ENCODE measurements at places on chromosomes 16 and 17.
A peak's percentile ranks its signal among the peaks of the same experiment; 100 is the strongest.

GRCh38 chr17:8004899-8005298 lies 2.5 kb downstream of the GUCY2D start:
- no peak for DNase-seq

GRCh38 chr16:11857161-11857560 lies 5.8 kb upstream of the RSL1D1 start:
- DNase-seq = no peak

- DNase-seq = no peak
Measured at GRCh38 chr17:74785981-74786360, 9.8 kb upstream of the NAT9 start.

- no peak for DNase-seq
Measured at GRCh38 chr16:31701734-31702133, 171.9 kb upstream of the ZNF267 start.

- DNase-seq = no peak
Measured at GRCh38 chr17:68776451-68776850, 175.3 kb upstream of the FAM20A start.

- DNase-seq = no peak
Measured at GRCh38 chr17:74114881-74115470, 88.5 kb upstream of the RPL38 start.

DNA sequence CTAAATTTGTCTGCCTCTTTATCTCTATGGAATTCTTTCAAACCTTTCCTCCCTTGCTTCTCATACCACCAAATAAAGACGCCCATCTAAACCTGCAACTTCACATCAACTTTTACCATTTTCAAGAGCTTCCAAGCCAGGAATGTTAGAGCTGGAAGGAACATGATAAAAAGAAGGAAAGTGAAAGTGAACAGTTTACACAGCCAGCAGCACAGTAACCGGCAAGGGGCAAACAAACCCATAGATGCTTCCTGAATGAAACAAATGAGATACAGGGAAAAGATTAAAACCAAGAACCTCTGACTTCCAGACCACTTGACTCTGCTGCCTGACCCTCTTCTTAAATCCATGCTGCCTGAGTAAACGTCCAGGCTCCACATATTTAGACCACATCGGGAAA lies 231.1 kb upstream of the CA10 start:
- no peak for DNase-seq

DNA sequence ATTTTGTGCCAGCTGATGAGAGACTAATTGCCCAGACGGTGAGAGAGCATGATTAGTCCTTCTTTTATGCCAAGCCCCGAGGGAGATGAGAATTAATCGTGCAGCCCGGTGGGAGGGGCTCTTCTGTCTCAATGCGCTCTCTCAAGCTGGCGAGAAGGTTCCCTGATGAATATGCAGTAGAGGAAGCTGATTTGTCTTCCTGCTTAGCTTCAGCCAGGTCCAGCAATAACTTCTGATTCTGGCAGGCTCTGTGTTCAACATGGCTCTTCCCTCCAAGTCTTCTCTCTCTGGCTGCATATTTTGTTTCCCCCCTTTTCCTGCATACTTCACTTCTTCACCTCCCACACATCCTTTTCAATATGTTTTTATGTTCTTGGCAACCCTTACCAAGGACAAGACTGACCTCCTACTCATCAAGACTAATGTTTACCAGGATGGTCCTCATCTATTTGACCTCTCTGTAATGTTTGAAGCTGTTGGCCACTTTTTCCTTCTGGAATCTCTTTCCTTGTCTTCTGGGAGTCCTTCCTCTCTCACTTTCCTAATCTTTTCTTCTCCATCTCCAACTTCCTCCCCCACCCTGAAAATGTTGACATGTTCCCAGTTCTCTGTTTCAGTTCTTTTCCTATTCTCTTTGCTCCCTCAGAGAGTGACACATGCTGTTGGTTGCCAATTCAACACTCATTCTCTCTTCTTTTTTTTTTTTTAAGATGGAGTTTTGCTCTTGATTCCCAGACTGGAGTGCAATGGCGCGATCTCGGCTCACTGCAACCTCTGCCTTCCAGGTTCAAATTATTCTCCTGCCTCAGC lies 33.1 kb downstream of the ARL4D start:
- DNase-seq = no peak

DNA sequence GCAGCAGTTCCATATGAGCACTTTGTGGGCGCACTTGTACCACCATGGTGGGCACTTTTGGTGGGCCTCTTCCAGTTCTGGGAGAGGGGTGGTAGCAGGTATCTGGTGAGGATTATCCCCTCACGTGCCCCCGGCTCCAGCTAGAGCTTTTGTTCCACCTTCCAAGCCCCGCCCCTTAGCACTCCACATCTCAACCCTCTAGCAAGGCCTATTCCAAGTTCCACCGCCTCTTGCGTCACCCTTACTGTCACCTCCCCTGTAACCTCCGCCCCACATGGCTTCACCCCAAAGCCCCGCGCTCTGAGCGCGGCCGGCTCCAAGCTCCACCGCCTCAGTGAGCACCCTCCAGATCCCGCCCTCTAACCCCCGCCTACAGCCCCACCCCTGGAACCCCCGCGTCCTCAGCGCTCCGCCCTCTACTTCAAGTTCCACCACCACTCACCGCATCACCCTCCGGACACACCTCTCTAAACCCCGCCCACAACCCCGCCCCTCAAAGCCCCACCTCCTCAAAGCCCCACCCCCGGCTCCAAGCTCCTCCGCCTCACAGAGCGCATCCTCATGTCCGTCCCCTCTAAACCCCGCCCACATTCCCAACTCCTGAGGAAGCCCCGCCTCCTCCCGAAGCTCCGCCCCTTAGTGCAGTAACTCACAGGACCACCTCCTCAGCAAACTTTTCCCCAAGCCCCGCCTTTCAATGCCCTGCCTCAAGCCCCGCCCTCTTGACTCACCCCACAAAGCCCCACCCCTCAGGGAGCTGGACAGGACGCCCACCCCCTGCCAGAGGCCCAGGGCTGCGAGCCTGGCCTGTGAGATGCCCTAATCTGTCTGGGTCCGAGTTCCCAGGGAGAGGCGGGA lies 11.1 kb downstream of the SCN4A start:
- DNase-seq = no peak

DNA sequence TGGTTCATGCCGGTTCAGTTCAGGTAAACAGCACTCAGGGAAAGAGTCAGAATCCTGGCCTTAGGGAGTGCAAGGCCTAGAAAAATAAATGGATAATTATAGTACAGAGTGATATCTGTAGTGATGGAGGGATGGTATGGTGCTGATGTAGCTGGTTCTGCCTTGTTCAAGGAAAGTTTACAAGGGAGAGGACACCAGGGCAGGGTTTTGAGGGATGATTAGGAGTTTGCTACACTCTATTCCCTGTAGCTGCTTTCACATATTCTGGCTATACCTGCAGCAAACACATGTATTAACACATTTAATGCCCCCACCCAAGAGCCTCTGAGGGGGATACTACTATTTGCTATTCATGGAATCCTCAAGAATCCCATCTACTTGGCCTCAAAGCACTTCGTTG lies 1.7 kb upstream of the NOS2 start:
- DNase-seq = no peak

- DNase-seq = no peak
Measured at GRCh38 chr17:526425-526824, 173.8 kb upstream of the RPH3AL start.

GRCh38 chr16:29811170-29811895 lies 660 bp upstream of the PRRT2 start:
- DNase-seq = peak; percentile 88

GRCh38 chr16:503150-504071 lies 24.1 kb upstream of the CAPN15 start:
- no peak for DNase-seq

DNA sequence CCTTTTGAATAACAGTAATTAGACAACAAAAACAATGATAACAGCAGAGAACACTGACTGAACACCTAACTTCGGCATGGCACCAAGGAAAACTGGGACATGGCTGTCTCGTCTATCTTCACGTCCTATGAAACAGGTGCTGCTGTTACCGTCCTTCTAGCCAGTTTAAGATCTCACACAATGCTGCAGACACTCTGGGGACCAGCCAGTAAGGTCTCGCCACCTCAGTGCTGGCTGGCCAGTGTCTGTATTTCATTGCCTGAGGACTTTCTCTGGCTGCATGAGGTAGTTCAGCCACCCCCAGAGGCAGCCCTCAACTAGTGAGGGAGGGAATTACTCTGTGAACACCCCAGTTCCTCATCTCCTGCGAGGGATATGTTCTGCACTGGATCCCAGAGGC lies 57.6 kb downstream of the AMFR start:
- no peak for DNase-seq

GRCh38 chr16:84725481-84726078 lies 25.8 kb downstream of the USP10 start:
- no peak for DNase-seq

- DNase-seq = no peak
Measured at GRCh38 chr17:61528171-61528570, 62.8 kb downstream of the NACA2 start.

DNA sequence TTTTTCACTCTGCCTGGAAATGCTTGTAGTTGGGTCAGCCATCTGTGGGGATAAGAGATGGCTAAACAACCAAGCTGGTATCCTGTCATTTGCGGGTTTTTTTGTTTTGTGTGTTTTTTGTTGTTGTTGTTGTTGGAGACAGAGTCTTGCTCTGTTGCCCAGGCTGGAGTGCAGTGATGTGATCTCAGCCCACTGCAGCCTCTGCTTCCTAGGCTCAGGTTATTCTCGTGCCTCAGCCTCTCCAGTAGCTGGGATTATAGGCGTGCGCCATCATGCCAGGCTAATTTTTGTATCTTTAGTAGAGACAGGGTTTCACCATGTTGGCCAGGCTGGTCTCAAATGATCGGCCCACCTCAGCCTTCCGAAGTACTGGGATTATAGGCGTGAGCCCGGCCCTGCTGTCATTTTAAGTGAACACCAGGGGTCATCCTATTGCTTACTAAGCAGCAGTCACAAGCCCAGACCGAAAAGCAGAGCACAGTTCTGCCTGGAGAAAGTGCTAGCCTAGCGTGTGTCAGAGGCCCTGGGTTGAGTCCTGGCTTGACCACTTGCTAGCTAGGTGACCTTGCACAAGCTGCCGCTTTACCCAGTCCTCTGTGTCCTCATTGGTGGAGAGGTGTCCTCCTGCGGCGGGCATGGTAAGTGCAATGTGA lies 4.6 kb downstream of the SMCR8 start:
- no peak for DNase-seq

DNA sequence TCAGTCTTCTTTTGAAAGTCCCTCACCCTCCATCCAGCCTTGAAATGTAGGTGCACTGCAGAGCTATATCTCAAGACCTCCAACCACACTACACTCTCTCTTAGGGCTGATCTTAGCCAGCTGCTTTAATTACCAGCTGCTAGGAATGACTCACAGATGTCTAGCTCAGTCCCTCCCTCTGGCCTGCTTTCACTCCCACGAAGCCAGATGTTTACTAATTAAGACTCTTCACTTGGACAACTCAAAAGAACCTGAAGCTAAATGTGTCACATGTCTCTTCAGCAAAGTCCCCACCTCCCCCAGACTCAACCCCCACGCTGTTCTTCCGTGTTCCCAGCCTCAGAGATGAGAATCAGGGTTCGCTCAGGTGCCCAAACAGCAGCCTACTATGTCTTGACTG lies 2.6 kb downstream of the GTF3C1 start:
- DNase-seq = no peak

All from C1 segment of cervical spinal cord (tissue), 14 donors.